ENCODE measurements at places on chromosomes 5 and 9.

- no peak for DNase-seq
Measured at GRCh38 chr5:174759091-174759490, 34.7 kb downstream of the MSX2 start.

DNA sequence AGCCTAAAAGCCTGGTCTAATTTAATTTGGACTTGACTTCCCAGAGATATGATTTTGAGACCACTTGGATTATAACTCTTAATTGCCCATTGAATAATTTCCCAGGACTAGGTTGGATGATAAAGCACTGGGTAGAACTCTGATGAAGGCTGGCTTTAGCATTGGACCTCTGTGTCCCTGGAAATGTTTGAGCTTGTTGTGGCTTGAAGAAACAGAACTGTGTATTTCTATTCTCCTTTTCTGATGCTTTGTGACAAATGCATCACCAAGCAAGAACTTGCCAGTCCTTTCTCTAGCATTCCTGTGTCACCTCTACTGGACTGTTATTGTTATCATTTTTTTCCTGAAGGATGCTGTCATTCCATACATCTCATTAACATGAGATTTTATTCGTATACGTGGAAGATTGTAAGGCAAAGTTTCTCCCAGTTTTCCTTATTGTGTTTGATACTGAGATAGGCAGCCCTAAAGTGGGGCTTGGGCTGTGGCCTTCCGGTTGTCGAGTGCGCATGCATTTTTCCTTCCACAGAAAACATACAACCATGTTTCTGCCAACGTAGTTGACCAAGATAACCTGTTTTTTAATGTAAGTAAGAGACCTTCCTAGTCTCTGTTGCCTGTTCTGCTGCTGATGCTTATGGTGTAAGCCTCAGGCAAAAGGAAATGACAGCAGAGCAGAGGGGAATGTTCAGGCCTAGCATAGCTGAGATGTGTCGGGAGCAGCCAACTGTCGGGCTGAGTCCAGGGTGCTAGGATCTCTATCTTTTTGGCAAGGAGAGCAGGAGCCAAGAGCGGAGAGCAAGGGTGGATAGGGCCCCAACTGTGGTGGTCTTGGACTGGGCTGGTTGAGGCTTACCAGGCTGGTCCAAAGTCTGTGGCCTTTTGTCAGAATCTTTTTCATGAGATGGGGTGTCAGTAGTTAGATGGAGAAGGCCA is 2.3 kb downstream of the NTRK2 start:
- no peak for DNase-seq

- DNase-seq = no peak
Measured at GRCh38 chr9:114856942-114857315, 51.1 kb upstream of the TNFSF15 start.

DNA sequence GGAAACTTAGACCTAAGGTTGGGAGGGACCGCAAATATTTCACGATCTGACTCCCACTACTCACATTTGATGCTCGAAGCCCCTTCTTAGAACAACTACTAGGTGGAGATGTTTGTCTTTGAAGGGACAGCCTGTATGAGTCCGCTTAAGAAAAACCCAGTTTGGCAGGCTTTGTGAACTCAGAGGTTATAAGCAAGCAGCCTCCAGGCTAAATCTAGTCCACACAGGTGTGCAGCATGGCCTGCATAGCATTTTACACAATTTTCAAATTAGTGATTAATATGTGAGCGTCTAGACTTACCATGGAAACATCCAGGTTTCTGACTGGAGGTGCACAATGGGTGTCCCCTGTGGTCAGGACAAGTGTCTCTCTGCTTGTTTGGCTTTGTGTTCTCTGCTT is 127.1 kb downstream of the KIF4B start:
- no peak for DNase-seq

GRCh38 chr5:151405334-151406160 is 41.9 kb upstream of the SLC36A1 start:
- no peak for DNase-seq

- DNase-seq = no peak
Measured at GRCh38 chr9:93686127-93686879, 109.9 kb downstream of the PHF2 start.

DNA sequence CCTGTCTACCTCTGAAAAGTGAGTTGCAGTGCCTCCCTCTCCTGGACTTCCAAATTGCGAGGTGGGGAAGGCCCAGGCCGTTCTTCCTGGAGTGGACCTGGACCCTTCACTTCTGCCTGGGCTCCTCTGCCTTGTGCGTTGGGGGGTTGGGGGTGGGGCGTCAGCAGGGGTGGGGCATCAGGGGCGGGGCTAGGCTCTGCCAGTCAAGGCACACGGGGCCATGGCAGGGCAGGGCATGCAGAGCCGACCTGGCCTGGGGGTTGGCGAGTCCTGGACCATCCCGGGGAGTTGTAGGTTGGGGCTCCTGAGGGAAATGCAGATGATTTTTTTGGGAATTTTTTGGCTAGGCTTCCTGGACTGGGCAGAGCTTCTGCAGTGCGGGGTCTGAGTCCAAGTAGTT is 87.1 kb downstream of the EHMT1 start:
- DNase-seq = no peak

GRCh38 chr5:166431456-166431855 is 1860.0 kb upstream of the WWC1 start:
- DNase-seq = no peak

- DNase-seq = no peak
Measured at GRCh38 chr5:115501464-115502210, 42.9 kb downstream of the FEM1C start.

DNA sequence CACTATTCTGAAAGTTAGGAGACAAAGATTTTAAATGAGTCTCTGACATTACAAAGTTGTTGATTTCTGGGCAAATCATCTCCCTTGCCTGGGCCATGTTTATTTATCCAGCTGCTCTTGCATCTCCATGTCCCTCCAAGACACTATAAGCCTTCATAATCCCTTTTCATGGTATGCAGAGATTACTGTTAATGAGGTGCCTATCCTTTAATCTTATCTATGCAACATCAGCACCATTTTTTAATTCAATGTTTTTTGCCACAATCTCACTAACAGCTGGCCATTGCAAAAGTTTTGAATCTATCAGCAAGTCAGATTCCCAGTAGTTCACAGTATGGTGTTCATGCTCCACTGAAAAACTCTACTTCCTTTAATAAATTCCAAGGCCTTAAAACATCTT is 108.5 kb upstream of the PTPRD start:
- no peak for DNase-seq

DNA sequence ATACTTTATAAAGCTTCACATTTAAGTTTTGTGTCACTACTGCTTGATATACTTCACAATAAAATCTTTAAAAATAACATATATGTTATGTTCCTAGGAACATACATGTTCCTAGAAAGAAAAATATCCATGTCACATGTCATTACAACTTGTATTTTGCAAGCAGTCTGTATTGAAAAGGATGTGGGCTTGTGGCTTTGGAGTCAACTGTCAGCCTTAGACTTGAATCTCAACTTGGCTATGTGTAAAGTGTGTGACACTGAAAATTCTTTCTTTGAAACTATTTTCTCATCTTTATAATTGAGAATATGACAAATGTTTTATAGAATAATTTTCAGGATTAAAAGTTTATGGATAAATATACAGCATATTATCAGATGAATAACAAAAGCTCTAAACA is 273.1 kb downstream of the KIAA0825 start:
- DNase-seq = no peak

GRCh38 chr5:122458278-122458872 is 146.3 kb downstream of the SNCAIP start:
- no peak for DNase-seq

- no peak for DNase-seq
Measured at GRCh38 chr9:81427870-81428269, 261.5 kb downstream of the TLE1 start.

GRCh38 chr9:98726735-98727134 is 18.0 kb upstream of the GABBR2 start:
- DNase-seq = no peak

DNA sequence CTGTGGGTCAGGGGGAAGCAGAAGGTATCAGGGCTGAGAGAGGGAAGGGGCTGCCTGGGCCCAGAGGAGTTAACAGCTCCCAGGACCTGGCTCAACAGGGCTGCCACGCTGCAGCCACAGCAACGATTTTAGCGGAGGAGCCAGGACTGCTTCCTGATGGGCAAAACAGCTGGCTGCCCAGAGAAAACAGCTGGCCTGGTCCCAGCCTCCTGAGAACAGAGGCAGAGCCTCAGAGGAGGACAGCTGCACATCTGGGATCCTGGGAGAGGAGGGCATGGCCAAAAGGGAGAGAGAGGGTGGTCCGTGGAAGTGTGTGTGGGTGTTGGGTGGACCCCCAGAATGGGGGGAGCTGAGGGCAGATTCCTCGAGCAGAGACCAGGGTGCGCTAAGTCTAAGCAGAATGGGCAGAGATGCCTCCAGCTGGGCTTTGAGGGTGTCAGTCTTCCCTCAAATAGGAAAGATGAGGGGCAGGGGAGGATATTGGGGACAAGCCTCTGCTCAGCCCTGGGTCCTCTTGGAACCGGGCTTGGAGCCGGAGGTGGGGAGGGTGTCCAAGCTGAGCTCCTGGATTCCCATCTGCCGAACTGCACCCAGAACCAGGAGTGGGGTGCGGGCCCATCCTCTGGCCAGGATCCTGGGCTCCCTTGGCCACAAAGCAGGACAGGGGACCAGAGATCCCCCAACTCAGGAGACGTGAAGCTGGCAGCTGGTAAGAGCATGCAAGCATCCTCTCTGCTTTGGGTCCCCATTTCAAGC is 9.1 kb upstream of the CERCAM start:
- DNase-seq = no peak

GRCh38 chr9:23636199-23636598 is 189.8 kb downstream of the ELAVL2 start:
- DNase-seq = no peak

GRCh38 chr5:142527234-142527633 is 158.7 kb downstream of the FGF1 start:
- no peak for DNase-seq

DNA sequence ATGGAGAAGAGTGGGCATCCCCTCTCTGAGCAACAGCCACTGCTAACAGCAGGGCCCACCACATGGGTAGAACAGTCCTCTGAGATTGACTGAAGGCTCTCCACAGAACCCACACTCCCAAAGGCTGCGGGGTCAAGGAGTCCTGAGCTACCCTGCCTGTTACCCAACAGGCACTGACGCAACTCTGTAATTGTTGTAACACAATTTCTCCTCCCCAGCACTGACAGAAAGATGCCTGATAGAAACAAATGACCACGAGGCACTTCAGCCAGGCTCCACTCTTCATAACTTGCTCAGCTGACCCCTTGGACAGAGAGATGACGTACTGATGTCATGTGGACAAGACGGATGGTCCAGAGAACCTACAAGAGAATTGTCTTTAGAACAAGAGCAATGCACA is 220.7 kb downstream of the SPOCK1 start:
- no peak for DNase-seq

DNA sequence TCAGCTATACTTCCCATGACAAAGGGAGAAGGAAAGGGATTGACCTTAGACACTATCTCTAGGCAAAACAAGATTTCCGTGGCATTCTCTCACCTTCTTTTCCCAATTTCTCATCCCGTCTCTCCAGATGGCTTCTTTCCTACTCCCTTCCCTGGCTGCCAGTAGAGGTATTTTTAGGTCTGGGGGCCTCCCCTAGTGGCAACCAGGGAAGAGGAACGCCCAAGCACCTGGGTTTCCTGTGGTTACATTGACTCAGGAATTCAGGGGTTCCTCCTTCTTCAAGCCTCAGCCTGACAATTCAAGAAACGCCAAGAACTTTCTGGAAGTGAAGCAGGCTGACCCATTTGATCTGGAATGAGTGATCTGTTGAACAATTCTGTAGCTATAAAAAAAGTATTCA is 111.5 kb upstream of the OSMR start:
- DNase-seq = no peak

DNA sequence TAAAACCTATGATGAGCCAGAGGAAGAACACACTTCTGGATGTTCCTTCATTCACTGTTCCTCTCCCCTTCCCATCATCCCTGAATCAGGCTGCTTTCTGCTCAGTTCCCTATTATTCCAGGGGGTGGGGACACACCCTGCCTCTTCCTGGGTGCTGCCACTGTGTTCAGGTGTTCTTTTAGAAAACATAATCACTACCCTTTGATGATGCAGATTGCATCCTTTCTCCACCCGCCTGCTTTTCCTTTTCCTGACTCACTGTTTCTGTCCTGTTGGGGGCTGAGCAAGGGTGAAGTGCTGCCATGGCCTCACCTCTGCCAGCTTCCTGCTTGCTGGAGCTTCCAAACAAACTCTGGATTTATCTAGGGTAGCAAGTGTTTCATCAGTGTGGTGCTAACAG is 331.9 kb upstream of the GRIA1 start:
- DNase-seq = no peak

DNA sequence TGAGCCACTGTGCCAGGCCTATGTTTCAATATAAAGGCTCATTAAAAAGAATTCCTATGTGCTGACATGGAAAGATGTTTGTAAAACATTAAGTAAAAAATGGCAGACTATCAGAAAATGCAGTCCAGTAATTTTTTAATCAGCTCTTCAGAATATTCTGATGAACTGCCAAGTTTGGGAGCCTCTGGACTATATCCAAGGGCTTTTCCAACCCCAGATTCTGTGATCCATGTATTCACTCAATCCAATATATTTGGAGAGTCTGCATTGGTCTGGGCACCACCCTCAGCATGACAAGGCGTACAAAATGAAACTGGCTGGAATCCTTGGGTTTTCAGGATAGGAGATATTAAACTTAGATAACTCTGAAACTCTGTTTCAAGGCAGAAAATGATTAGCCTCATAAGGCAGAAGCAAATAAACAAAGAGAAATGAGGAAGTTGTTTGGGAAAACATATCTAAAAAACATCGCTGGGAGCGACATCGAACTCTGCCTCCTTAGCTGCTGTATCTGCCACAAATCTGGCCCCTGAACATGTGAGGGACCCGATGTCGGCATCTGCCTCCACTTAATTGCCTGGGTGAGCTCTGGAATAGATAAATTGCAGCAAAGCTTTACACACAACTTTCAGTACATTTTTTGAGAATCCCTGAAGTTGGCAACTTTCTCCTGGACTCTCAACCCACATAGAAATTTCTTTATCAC is 14.4 kb downstream of the PDE6A start:
- DNase-seq = no peak

- no peak for DNase-seq
Measured at GRCh38 chr5:153081385-153081784, 409.1 kb upstream of the GRIA1 start.

DNA sequence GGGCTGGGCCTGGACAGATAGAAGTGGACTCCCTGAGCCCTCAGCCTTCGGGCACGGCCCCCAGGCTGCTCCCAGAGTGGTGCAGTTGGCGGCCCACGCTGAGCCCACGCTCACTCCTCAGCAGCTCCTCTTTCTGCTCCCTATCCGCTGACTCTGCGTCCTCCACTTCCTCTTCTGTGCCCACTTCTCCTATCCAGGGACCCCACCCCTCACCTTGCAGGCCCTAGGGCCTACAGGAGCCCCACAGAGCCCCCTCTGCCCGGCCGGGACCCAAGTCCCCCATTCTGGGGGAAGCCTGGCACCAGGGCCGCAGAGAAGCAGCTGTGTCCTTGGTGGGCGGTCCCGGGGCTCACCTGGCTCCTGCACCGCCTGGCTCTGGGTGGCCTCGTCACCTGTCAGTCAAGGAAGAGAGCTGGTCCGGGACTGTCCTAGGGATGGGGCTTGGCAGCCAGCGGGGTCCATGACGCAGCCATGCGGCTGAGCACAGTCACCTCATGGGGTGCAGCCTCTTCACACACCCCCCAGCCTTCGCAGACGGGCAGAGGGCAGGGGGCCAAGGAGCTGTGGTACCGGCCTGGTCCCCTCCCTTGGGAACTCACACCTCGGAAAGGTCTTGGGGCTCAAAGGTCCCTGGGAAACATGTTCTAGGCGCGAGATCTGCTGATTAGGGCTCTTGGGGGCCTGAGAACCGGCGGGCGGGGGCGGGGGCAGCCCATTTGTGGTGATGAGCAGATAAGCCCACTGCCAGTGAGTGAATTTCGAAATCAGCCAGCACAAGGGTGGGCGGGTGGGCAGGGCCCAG is 5.4 kb upstream of the NRARP start:
- no peak for DNase-seq

Measured in CD4-positive, alpha-beta memory T cell (primary cell).